ENCODE measurements at places on chromosomes 3 and 15. TPM values are rescaled to one million over a fixed set of nuclear protein-coding genes. Genes with fewer than 3 reads are reported as not detected.
A peak's percentile ranks its signal among the peaks of the same experiment; 100 is the strongest.

NIPA2 gene
- polyA plus RNA-seq: 30.0 TPM

INKA1 gene
- polyA plus RNA-seq: 9.1 TPM

GXYLT2 gene
- polyA plus RNA-seq: 0.39 TPM

IREB2 gene
- polyA plus RNA-seq: 8.3 TPM

PEX5L gene
- polyA plus RNA-seq: 0.32 TPM

DPPA4 gene
- polyA plus RNA-seq: not detected

SOX14 gene
- polyA plus RNA-seq: not detected

SPINK8 gene
- polyA plus RNA-seq: not detected

NEDD4 gene
- 3.3 TPM for polyA plus RNA-seq

PLSCR5 gene
- not detected for polyA plus RNA-seq

DNA sequence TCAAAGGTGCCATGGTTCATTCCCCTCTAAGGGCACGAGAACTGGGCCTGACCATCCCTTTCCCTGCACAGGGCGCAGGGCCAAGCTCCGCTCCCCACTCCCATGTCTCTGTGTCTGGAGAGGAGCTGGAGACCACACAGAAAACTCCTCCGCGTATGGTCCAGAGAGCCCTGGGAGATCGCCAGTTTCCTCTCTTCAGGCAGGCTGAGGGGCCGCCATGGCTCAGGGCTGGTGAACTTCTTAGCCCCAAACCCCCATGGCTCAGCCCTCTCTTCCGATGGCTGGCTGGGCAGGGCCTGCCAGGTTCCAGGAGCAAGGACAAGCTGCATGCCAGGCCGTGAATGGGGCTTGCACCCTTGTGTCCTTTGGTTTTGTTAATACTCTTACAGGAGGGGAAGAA, 52.9 kb downstream of the EXOG start:
- DNase-seq: no peak

GRCh38 chr15:81101894-81102815, 31.9 kb upstream of the CFAP161 start:
- DNase-seq: no peak

- DNase-seq: no peak
Measured at GRCh38 chr3:125078951-125079674, 23.3 kb upstream of the HEG1 start.

DNA sequence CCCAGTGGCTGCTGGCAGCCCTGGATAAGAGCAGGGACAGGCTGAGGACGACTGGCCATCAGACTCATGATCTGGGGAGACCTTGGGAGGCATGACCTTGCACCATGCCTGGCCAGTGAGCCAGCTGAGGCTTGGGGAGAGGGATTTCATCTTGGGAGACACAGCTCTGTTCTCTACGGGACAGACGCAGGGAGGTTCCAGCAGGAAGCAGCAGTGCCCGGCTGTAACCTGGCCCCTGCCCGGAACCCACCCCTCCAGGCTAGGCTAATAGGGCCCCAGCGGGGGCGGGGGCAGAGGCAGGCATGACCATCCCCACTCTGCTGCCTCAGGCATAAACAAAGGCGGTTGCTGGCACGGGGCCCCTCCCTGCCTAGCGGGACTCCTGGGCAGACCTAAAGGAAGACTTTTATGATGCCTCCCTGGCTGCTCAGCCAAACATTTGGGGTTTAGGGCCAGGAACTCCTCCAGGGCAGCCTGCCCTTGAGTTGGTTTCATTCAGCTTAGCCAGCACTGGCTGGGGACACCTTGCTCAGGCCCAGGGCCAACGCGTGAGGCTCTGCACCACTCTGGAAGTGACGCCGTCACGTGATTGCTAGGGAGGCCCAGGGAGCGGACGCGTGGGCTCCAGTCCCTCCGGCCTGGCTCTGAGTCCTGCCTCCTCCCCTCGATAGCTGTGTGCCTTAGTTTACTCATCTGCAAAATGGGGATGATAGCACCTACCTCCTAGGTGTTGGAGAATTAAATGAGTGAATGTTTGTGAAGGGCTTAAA, 27.6 kb downstream of the HDAC11 start:
- peak; percentile 79 for DNase-seq

DNA sequence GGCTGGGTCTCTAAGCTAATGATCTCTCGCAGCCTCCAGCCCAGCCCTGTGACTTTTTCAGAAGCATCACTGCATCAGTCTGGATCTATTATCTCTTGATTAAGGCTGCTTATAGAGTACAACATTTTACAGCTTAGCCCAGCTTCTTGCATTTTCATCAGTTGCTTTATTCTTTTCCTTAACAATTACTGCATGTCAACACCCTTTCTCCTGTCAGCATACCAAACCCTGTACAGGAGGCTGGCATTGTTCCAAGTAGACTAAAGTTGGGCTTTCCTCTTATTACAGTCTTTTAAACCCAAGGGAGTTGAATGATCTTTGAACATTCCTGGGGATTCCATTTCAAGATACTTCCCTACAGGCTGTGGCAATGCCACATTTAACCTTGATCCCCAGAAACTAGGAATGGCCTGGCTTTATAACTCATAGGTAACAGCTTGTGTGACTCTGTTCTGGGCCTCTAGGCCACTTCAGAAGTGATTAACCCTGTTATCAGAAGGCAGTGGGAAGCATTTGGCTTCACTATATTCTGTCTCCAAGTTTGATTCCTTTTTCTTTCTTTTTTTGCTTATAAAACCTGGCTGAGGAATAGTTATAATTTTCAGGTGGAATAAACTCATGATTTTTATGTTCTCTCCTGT, 182.9 kb downstream of the KCNMB2 start:
- DNase-seq: no peak

DNA sequence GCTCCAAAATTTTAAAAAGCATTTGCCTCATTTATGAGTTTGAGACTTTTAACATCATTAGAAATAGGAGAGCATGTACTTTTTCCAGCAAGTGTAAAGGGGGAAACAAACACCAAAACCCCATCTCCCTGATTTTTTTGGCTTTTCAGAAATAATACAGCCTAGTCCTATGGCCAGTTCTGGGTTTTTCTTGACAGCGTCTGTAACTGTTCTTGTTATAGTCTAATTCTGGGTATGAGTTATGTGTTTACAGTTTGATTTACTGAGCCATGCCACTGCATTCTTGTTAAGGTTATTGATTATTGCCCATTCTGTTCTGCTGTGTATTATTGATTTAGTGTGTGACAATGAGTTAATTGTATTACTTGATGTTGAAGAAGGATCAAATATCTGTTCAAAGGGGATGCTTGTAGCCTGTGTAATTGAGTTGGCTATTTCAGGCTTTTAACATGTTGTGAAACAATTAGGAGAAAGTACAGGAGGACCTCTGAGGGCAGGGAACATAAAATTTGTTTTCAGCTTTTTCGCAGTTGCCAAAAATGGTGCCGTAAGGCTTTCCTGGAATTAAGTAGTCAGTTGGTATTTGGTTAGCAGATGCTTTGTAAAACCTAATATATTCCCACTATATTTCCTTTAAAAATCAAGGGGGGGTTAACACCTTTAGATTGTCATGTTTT, 46.1 kb downstream of the MBNL1 start:
- no peak for DNase-seq

- DNase-seq: no peak
Measured at GRCh38 chr3:150216866-150217600, 191.1 kb upstream of the TSC22D2 start.

GRCh38 chr15:74817370-74817737, 4.7 kb downstream of the LMAN1L start:
- no peak for DNase-seq

DNA sequence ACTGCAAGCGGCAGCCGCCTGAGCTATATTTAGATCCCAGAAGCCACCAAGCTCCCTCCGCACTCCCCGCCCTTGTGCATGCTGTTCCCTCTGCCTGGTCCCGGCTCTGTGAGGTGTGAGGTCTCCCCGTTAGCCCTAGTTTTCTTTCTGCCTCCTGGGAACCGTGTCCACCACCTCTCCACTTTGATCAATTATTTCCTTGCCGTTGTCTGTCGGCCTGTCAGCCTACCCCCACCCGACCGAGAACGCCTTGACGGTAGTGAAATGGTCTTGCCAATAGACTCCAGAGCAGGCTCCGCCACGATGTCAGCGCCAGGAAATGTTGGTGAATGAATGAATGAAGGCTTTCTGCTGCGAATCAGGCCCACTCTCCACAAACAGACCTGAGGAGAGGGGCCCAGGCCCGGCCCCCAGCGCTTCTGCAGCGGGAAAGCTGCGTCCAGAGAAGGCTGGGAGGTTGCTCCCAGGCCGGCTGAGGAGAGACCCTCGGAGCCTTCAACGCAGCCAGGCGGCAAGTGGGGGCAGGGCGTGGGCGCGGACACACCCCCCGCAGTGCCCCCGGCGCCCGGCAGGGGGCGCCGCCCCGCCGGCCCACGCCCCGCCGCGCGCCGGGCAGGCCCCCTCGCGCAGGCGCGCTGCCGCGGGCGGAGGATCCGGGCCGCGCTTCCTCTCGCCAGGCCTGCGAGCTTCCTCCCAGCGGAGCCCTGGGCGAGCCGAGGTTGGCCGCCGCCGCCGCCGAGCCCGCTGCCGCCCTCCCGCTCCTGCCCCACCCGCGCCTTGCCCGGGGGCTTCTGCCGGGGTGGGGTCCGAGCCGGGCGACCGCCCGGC, at the start of gene CSK:
TSS of gene CSK (plus strand) at position 650 of the 828 bp plus-strand sequence. CDS start 16,218 bp downstream, outside the sequence.
- DNase-seq: peak; percentile 72

DNA sequence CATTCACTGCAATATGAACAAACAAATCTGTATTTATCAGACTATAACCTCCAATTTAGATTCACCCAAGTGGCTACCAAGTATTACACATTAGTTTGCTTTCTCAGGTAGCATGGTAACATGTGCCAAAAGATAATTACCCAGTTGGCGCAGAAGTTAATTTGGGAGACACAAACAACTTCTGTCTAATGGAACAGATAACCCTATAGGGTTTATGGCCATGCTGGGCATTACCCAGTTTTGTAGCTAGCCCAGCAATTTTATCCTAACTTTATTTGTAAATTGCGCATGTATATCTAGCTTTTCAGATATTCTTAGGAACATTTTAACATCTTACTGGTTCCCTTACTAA, 780 bp downstream of the RPL22L1 start:
- DNase-seq: peak; percentile 41

Measured in kidney (tissue), 22 donors.